ENCODE measurements at places on chromosomes 12 and 14.

DNA sequence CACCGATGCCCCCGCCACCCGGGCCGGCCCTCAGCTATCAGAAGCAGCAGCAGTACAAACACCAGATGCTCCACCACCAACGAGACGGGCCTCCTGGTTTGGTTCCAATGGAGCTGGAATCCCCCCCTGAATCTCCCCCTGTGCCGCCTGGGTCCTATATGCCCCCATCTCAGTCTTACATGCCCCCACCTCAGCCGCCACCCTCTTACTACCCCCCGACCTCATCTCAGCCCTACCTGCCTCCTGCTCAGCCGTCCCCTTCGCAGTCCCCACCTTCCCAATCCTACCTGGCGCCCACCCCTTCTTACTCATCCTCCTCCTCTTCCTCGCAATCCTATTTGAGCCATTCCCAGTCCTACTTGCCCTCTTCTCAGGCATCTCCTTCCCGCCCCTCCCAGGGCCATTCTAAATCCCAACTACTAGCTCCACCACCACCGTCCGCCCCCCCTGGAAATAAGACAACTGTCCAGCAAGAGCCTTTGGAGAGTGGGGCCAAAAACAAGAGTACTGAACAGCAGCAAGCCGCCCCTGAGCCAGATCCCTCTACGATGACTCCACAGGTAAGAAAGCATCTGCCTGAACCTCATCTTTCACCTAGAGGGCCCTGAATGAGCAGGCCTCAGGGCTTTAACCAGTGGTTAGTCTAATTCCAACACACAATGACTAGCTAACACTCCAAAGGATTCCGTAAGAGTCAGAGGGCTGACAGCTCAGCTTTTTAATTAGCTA, 851 bp downstream of the YLPM1 start:
- no peak for DNase-seq

DNA sequence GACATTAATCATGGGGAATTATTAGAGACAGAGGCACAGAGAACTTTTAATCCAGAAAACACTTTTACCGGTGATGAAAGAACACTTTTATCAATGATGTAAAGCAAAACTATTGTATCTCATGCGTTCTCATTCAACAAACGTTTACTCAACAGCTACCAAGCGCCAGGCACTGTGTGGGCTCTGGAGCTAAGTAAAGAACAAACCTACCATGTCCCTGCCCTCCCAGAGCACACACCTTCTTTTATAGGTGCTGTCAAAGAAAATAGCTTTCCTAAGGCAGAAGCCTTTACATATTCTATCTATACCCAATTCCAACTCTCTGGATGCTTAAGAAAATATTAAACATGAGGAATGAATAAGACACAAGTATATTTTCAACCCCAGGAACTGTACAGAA, 91.1 kb downstream of the FOXN3 start:
- no peak for DNase-seq

DNA sequence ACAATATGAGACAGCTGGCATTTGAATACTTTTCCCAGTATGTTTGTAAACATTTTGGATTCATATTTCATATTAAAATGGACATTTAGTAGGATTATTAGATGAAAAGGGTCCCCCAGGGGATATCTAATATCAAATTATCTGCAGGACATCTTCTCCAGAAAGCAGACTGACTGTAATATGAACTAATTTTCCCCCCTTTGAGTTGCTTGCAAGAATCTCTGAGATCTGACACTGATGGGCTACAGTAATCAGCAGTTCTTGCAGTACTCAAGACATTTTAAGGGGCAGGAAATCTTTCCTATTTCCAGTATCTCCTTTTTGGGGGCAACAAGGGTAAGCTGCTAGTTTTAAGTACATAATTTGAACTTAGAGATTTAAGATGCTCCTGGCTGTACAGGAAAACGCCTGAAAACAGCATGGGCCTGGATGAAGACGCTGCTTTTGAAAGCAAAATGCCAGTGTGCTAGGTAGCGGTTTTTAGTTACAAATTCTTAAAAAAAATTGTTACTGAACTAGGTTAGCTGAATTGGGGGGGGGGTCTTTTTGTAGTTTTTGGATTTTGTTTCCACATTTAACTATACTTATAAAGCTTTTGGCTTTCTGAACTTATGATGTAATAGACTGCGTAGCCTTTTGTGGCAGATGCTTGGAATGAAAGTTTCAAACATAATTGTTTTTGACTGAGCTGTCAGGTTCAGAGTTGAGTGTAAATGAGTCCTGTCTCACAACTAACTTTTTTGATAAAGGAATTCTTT, 2.2 kb downstream of the FRMD6 start:
- DNase-seq = no peak

DNA sequence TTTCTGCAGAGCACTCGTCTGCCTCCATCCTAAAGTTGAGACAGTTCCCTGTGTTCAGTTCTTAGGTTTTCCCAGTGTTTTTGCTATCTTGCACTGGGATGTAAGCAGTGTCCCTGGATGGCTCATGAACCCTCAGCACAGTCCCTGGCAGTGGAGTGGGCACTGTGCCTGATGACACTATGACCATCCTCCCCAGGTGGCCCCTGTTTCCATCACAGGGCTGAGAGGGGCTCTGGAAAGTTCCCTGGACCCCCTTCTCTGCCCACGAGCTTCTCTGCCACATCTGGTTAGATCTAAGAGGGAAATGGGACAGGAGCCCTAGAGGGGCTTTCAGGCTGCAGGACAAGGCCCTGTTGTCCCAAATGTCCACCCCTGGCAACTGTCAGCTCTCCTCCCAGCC, 249.8 kb upstream of the SFSWAP start:
- no peak for DNase-seq

- no peak for DNase-seq
Observed at GRCh38 chr14:80624581-80624980, 317.0 kb downstream of the CEP128 start.

- DNase-seq = no peak
Observed at GRCh38 chr12:42450248-42450647, 124.3 kb downstream of the PPHLN1 start.

DNA sequence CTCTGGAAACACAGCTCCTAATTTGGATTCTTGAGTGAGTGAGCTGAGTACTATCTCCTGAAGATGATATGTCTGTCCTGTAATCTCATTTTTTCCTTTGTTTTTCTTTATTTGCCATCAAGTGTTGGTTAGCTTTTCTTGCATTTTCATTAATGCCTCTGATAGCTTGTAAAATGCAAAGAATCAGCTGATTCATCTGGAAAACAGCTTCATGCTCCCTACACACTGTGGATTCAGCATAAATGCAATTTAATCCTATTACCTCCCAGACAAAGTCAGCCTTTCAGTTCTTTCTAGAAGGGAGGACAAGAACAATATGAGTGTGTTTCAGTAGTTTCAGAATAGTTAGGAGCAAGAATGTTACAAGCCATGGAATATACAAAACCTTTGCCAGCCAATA, 79.4 kb downstream of the DACT1 start:
- no peak for DNase-seq

- DNase-seq = no peak
Observed at GRCh38 chr12:52232203-52232673, 805 bp upstream of the KRT7 start.

- DNase-seq = no peak
Observed at GRCh38 chr12:123024819-123025391, 44.4 kb downstream of the ARL6IP4 start.

DNA sequence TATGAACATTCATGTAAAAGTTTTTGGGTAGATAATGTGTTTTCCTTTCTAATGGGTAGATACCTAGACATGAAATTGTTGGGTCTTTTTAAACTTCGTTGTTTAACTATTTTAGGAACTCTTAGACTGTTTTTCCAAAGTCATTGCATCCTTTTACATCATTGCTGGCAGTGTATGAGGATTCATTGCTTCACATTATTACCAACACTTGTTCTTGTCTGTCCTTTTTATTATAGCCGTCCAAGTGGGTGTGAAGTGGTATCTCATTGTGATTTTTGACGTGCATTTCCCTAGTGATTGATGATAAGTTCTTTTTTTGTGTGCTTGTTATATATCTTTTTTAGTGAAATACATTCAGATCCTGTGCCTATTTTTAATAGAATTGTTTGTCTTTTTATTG, 39.4 kb downstream of the USP15 start:
- DNase-seq = no peak

GRCh38 chr12:104494137-104494792, 37.5 kb downstream of the CHST11 start:
- peak; percentile 52 for DNase-seq

DNA sequence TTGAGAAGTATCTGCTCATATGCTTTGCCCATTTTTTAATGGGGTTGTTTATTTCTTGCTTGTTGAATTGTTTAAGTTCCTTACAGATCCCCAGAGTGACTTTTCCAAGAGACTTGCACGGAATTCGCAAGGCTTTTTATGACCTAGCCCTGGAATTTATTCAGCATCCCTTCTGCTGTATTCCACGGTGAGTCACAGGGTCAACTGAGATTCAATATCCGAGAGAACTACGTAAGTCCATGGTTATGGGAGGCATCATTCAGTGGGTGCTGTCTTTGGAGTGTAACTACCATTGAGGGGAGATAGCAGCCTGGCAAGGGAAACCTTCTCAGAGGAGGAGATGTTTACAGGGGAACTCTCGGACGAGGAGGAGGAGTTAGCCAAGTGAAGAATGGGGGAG, 20.9 kb upstream of the GPRC5A start:
- DNase-seq = no peak

DNA sequence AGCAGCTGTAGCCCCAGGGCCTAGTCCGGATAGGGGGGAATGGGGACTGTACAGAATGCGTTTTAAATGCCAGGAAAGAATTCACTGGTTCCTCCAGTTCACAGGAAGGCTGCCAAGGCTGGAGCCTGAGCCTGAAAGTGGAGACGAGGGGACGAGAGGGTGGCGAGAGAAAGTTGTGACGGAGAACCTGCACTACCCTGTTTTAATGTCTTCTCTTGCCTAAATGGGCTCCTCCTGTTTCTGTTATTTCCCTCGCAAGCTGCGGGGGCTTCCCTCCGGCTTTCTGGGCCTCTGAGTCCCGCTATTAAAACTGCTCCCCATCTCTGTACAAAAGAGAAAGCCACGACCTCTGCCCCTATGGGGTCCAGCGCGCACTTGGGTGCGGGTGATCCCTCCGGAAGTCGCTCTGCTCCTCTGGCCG, 4.5 kb downstream of the C1QL4 start:
- DNase-seq = no peak

DNA sequence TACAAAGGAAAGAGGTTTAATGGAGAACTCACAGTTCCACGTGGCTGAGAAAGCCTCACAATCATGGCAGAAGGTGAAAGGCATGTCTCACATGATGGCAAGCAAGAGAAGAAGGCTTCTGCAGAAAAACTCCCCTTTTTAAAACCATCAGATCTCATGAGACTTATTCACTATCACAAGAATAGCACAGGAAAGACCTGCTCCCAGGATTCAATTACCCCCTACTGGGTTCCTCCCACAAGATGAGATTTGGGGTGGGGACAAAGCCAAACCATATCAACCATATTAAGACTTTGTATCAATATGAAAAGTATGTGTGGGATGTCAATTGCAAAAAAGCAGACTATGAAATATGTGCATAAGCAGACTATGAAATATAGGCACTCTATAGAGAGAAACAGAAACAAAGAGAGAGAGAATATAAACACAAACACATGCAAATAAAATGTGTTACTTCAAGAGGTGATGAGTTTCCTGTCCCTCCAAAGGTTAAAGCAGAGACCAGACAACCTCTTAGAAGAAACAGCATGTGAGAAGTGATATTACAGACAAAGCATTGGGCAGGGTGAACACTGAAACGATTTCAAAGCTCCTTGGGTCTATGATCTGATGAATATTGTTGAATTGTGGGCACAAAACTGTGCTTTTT, 151.2 kb upstream of the KRR1 start:
- no peak for DNase-seq

- DNase-seq = no peak
Observed at GRCh38 chr14:87149583-87150354, 843.2 kb downstream of the GALC start.

DNA sequence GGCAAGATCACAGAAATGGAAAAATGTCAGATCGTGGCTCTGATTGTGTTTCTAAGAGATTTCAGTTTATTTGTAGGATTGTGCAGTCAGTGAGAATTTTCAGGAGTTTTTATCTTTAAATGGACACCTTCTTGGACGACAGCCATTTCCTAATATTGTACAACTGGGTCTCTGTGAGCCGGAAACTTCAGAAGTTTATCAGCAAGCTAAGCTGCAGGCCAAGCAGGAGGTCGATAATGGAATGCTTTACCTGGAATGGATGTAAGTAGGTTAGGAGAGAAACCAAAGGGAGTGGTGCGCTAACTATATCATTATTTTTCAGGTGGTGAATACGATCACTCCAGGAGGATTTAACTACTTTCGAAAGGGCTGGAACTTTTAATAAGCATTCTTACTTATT, 26.4 kb downstream of the APAF1 start:
- no peak for DNase-seq

DNA sequence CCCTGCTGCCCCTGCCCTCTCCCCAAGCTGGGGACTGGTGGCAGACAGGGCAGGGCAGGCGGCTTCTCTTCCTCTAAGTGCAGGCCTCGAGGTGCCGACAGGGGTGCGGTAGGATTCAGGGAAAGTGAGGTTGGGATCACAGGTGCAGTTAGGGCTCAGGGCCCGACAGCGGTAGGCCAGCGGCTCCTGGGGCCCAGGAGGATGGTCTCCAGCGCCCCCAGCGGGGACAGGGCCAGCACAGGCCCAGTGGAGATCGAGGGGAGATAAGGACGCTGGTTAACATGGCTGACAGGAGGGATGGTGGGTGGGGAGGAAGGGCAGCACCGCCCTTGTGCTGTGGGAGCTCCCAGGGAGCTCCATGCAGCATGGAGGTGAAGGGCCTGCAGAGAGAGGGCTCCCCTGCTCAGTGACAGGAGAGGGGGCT, 935 bp upstream of the CRIP1 start:
- DNase-seq = no peak

GRCh38 chr14:102717276-102717675, 60.0 kb upstream of the TRAF3 start:
- DNase-seq = no peak

- DNase-seq = no peak
Observed at GRCh38 chr12:55797068-55797467, 20.5 kb downstream of the SARNP start.

DNA sequence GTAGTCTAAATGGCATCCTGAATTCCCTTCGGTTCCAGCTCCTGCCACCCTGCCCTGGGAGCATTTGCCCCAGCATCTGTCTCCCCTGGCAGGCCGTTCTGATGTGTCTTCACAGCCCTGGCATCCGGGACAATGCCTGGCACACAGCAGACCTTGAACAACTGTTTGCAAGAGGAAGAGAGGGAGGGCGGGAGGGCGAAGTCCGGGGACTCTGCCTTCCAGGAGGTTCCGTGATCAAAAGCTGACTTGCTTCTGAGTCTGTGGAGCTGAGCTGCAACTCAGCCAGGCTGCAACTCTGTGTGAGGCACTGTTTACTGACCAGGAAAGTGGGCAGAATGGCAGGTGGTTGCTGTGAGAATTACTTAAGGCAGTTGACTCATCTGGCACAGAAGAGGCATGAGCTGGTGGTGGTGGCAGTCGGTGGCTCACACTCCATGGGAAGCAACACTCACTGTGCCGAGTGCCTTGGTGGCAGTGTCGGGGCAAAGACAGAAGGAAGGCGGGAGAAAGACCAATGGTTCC, 61.1 kb upstream of the DLK1 start:
- DNase-seq = no peak

Measured in activated T-cell treated with anti-CD3 and anti-CD28 coated beads for 4 hours (primary cell).